Stimulated activated CD8-positive, alpha-beta memory T cell treated with anti-CD3 and anti-CD28 coated beads, Interleukin-12 subunit alpha, Interleukin-12 subunit beta, amount 100 ng/mL, for 1 hour (primary cell): ENCODE measurements at places on chromosomes 5 and 9.

GRCh38 chr5:128376577-128376976, 161.5 kb downstream of the FBN2 start:
- no peak for DNase-seq

- no peak for DNase-seq
These were observed 442.0 kb upstream of the MEF2C start for GRCh38 chr5:89324990-89325389.

GRCh38 chr5:84642795-84643194, 258.1 kb upstream of the EDIL3 start:
- no peak for DNase-seq

DNA sequence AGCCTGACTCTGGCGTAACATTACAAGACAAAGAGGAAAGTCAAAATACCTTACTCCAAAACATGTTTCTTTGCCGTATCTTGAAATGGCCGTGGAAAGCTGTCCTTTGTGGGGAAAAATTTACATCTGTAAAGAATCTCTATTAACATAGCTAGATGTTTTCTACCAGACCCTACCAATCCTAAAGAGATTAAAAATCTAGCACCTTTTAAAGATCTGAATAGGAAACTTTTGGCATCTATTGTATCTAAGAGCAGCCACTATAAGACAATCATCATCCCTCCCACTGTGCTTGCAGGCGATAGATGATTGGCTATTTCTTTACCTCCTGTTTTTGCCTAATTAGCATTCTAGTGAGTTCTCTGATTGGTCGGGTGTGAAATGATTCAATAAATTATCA, 82.5 kb upstream of the SNCAIP start:
- no peak for DNase-seq

- DNase-seq: no peak
These were observed 440.9 kb upstream of the EDIL3 start for GRCh38 chr5:84825606-84826005.

- DNase-seq: no peak
These were observed 25.5 kb downstream of the NDUFA8 start for GRCh38 chr9:122133984-122134535.

- DNase-seq: no peak
These were observed 143.9 kb downstream of the C9orf50 start for GRCh38 chr9:129476821-129477611.

DNA sequence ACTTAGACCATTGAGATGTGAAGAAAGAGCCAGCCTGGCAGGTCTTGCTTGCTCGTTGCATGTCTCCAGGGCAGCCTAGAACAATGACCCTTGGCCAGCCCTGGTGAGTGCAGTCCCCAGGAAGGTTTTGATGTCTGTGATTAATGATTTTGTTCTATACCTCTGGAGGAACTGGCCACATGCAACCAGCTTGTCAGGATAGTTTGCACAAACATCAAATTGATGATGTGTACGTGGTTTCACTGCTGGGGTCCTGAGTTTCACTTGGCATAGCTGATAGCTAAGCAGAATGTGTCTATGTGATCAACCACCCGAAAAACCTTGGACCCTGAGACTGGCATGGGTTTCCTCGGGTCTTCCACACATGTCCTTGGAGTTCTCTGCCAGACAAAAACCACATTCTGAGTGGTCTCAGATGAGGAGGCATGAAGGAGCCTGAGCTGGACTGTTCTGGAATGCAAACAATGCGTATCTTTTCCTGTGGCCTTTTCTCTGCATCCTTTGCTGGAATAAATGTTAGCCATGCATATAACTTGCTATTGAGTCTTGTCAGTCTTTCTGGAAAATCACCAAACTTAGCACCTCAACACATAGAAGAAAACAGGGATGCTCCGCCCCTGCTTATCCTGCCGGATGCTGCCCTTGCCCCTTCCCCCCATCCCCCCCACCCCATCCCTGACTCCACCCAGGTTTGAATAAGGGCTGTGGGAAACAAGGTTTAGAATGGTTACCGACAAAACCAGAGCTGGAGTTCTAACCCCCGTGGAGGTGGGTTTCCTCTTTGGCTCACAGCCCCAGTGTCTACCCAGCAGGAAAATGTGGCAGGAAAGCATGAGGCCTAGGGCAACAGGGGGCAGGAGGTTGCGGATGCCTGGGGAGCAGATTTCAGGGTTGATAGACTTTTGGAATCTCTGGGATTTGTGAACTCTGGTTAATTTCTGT, 50.1 kb upstream of the ANKRD33B start:
- DNase-seq: no peak

DNA sequence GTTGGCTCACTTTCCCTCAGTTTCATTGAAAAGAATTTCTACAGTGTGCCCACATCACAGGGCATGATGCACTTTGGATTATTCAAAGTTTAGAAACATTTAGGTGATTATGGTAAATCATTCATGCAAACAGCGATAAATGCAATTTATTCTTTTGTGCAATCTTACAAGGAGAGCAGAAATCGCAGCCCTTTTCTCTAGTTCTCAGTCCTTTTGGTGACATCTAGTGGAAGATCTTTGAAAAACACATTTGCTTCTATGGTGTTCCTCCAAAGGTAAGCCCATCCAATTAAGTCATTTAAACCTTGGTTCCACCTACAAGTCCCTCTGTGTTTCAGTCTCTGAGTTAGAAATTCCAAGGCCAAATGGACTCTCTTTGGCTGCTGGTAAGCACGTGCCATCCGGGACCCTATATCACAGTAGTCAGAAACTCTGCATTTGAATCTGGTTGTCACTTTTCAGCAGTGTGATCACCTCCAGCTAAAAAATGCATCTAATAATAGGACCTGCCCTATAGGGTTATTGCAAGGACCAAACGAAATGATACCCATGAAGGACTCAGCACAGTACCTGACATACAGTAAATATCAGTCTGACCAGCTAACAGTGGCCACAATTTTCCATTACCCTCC, 66.4 kb downstream of the MACROH2A1 start:
- DNase-seq: no peak

DNA sequence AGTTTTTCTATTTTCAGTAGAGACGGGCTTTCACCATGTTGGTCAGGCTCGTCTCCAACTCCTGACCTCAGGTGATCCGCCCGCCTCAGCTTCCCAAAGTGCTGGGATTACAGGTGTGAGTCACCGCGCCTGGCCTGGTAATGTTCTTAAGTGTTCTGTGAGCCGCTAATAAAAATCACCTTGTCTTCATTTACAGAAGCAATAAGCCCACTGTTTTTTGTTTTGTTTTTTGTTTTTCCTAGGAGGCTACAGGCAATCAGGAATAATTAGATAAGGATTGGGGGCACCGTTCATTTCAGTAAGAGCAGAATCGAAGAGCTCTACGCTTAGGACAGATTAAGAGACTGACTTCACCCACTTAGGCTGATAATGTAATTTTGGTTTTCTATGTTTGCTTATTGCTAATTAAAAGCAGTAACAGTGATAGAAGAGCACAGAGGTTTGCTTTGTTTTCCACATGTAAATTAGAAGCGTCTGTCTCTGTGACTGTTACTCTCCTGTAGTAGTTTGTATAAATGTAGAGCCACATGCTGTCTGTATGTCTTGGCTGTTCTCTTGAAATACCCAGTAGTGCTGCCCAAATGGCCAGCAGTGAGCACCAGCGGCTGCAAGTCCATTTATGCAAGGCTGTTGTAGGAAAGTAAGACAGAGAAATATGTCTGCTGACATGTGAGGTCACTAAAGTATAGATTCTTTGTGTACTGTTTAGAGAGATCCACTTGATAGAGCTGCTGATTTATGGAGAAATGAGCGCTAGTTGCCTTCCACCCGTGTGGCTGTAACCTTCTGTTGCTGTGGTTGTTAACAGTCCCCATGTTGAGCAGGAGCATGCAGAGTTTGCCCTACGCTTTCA, 30.5 kb downstream of the TRIO start:
- no peak for DNase-seq

GRCh38 chr5:11247224-11247623, 486.2 kb upstream of the DAP start:
- no peak for DNase-seq

- no peak for DNase-seq
These were observed 7.5 kb downstream of the ADAMTS13 start for GRCh38 chr9:133429641-133430161.

DNA sequence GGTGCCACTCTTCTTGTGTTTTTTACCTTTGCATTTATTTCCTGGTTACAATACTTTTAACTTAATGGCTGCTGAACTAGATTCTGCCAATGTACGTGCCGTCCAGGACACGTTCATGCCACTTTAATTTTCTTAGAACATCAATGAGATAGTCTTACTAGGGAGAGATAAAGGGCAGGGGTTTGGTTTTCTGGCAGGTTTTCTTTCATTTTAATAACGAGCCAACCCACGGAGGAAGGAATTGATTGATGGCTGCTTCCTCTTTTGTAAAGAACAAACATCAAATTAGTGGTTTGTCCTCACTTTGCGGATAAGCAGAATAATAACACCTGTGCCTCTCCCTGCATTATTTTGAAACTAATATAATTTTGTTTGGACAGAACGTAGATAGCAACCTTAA, 135.7 kb downstream of the DOCK8 start:
- no peak for DNase-seq

DNA sequence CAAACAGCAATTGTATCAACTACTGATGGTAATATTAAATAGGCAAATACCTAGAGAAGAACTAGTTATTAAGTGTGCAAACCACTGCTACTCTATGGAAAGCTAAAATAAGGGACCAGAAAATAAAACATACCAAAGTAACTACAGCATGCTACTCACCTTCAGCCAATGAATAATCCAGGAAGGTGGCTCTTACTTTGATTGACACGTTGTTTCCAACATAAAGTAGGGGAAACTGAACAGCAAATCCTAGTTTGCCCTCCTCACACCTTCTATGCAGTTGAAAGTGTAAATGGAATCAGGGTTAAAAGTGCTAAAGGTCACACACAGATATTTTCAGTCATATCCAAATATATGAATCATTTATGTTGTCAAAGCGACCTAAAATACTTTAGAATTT, 5.1 kb upstream of the FST start:
- DNase-seq: no peak

DNA sequence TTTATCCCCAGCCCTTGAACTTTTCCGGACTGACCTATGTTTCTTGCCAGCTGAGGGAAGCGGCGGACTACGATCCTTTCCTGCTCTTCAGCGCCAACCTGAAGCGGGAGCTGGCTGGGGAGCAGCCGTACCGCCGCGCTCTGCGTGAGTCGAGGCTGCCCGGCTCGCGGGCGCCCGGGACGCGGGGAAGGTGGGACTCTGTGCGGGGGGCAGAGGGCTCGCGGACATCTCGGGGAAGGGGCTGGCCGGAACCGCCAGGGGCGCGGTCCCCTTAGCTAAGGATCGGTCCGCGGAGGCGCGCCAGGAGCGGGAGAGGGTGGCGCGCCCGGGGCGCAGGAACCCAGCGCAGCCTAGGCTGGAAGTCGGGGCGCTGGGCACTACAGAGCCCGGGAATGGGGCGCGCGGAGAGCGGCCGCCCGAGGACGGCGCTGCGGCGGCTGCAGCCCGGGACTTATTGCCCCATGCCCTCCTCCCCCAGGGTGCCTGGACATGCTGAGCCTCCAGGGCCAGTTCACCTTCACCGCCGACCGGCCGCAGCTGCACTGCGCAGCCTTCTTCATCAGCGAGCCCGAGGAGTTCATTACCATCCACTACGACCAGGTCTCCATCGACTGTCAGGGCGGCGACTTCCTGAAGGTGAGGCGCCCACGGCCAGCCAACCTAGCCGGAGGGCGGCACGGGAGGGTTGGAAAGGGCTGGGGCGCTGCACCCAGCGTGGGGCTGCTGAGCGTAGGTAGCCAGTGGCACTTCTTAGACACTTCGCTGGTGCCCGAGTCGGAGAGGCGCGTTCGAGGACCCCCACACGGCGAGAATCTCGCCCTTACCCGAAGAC, 922 bp downstream of the CRHBP start:
- DNase-seq: no peak

DNA sequence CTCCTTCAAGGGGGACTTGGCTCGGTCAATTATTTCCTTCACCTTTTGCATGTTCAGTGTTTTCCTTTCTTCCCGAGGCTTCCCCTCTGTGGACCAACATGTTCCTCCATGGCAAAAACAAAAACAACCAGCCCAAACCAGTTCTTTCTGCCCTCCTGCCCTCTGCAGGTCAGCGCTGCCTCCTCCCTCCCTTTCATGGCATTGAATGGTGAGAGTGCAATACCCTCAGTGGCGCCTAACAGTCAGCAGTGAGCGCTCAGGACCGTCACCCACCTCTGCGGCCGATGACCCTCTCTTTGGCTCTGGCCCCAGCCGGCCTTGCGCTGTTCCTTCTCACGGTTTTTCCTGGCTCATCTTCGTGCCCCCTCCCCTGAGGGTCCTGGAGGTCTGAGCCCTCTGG, 34.4 kb upstream of the GNE start:
- DNase-seq: no peak

DNA sequence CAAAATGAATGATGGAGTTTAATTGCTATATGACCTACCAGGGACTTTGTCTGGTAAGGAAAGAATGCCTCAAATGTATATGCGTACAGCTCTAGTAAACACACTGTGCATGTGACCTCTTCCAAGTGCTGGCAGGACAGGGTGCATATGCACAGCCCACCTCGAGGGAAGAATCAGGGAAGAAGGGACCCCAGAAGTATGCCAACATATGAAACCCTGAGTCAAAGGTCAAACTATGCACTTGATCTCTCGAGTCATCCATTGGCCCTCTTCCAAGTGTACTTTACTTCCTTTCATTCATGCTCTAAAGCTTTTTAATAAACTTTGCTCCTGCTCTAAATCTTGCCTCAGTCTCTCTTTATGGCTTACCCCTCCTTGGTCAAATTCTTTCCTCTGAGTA, 804.6 kb upstream of the COX7C start:
- DNase-seq: no peak

DNA sequence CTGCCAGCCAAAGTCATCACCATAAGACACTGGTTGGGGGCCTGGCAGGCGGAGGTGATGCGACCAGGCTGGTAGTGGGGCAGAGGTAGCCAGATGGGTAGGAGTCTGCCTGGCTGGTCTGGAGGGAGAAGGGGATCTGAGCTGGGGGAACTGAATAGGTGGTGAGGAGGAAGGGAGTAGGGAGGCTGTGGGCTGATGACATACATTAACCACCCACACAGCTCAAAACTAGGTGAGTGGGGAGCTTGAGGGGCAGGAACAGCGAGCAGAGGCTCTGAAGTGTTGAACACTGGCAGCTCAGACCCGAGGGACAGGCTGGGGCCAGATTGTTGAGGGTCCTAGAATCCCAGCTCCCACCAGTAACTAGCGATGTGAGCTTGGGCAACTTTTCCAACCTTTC, 81.0 kb downstream of the DAB2IP start:
- DNase-seq: no peak

- no peak for DNase-seq
These were observed 42.8 kb upstream of the LHFPL2 start for GRCh38 chr5:78691084-78691960.
